ENCODE measurements at places on chromosomes 3 and 15.

DNA sequence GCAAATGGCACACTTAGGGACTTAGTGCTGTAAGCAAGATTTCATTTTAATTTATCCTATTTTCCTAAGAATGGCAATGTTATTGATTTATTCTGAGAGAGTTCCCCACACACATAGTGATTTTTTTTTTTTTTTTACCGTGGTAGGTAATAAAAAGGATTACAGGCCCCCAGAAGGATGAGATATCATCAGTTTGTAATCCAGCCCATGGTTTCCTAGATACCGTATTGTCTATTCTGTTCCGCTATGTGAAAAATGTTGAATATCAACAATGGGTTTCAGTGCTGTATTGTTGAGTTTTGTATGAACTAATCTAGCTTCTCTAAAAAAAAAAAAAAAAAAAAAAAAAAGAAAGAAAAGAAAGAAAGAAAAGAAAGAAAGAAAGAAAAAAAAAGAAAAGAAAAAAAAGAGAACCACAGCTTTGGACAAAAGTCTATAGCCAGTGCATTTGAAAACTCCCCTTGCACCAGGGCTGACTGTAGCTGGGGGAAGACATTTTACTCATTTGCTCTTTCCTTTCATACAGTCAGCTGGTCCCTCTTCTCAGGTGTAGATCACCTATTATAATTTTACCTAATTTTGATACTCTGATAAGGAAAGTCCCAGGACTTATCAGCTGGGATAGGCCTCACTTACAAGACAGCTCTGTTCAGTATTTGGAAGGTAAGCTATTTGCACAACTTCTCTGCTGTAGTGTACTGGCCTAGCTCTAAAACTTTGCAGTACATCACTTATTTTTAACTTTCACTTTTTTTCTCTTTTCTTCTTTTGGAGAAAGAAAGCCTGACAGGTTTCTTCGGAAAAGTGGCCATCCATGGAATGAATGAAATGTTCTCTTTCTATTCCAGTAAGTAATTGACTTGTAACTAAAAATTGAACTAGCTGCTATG, 101.4 kb upstream of the SOX2 start:
- DNase-seq, result no peak

DNA sequence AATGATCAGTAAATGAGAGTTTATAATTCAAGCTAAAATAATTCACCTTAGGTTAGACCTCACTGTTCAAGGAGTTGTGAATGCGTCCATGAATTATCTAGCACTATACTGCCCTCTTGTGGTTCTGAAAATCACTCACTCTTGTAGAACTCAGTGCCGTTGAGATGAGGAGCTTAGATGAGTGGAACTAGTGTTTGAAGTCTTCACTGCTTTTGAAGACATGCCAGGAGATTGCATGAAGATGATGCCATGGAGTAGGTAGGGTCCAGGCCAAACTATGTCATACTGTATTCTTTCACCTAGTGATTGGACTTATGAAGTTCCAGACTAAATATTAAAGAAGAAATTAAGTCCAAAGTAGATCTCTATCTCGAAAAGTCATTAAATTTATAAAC, 28.8 kb downstream of the LYSMD4 start:
- no peak for DNase-seq

DNA sequence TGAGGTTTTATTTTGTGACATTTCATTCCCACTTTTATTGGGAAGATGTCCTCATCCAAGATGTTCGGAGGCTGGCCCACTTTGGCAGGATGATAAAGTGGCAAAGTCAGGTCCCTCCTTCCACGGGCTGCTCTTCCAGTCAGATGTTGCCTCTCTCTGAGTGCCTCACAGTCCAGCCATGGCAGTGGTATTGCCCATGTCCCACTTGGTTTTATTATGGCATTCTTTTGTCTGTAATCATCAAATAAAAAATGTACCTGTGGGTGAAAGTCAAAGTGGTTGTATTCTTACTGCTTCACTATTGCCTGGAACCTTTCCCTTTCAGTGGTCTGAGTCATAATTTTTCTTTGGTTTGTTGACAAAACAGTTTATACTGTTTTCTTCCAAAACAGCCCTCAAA, 20.2 kb downstream of the ARNT2 start:
- DNase-seq, result no peak

- DNase-seq, result no peak
Observed at GRCh38 chr3:190697901-190698300, 164.6 kb downstream of the GMNC start.

DNA sequence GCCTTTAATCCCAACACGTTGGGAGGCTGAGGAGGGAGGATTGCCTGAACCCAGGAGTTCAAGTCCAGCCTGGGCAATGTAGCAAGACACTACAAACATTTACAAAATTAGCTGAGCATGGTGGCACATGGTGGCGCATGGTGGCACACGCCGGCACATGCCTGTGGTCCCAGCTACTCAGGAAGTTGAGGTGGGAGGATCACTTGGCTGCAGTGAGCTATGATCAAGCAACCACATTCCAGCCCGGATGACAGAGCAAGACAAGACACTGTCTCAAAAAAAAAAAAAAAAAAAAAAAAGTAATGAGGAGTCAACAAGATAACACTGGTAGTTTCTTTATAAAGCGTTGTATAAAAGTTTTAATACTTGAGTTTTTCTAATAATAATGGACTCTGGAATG, 10.1 kb downstream of the FEZF2 start:
- DNase-seq, result no peak

- DNase-seq, result no peak
Observed at GRCh38 chr15:92810418-92811138, 89.5 kb upstream of the CHD2 start.

DNA sequence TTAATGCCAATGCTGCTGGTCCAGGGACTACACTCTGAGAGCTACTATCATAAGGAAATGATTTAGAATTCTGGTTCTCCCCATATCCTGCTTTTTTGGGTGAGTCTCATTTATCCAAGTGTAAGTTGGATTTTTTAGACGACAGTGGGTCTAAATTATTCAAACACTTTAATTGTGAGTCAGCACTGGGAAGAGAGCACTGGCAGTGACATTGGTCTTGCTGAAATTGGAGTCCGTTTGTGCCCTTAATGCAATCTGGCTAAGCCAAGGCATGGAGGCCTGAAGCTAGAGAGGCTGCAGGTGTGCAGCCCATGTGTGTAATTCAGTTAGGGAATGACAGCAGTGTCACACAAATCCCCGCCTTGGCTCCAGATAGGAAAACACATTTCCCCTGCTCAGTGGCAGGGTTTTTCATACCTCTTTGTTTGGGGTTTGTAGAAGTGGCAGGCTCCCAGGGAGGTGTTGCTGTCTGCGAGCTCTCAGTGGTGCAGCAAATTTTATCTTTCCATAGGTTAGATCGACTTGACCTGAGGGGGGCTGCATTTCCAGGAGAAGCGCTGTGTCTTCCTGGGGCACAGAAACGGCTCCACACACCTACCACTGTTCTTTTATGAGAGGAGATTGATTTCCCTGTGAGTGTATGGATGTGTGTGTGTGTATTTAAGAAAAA, 197.7 kb downstream of the CD47 start:
- no peak for DNase-seq

- DNase-seq, result no peak
Observed at GRCh38 chr3:42511201-42511600, 8.8 kb downstream of the VIPR1 start.

DNA sequence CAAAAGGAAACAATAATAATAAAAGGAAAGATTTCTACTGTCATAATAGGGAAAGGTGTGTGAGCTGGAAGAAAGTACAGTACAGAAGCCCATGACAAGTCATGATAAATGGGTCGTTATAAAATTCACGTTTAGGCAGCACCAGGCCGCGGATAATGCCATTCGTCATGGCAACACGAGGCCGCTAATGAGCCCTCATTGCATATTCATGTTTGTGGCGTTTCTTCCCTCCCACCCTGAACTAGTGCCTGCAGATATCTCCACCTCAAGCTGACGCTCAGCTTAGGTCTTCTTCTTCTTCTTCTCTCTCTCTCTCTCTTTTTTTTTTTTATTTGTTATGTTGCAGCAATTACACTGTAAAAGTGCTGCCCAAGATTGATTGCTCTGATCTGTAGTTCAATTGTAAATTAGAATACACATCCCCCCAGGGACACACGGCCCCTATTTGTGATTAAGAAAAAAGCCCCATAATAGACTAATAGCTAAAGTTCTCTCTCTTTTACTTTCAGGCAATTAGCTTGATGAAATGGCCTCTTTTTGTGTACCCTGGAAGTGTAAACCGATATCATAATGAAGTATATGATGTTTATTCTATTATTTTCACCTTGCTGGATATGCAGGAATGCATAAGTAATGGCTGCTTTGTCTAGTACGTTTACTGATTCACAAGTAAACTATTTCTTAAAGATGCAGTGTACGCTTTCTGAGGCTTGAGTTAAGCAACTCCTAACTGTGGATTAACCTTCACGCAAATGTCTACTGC, 61.9 kb upstream of the NR2F2 start:
- no peak for DNase-seq

DNA sequence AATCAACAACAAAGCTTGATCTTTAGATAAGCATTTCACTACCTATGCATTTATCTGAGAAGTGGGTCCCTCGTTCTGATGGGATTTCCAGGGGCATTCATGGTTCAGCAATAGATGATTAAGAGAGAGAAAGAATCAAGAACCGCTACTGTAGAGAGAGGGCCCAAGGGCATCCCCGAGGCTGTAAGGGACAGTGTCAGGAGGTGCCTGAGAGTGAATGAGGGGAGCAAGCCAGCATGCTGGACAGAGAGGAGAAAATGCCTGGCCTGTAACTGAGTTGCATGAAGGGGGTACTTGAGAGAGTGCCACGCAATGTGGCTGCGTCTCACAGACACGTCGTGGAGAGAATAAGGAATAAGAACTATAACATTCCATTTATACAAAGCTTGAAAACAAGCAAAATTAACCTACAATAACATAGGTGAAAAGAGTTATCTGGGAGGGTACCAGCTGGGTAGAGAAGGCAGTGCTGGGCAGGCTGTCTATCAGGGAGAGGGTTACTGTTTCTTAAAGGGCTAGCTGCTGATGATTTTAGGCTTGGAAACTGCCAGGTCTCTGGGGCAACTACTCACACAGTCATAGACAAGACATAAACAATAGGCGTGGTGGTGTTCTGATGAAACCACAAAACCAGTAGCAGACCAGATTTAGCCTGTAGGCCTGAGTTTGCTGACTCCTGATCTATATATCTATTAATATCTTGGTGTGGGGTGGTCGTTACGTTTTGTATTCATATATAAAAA, 374.6 kb upstream of the CFAP20DC start:
- no peak for DNase-seq

- no peak for DNase-seq
Observed at GRCh38 chr15:68368731-68369435, 63.1 kb downstream of the ITGA11 start.

DNA sequence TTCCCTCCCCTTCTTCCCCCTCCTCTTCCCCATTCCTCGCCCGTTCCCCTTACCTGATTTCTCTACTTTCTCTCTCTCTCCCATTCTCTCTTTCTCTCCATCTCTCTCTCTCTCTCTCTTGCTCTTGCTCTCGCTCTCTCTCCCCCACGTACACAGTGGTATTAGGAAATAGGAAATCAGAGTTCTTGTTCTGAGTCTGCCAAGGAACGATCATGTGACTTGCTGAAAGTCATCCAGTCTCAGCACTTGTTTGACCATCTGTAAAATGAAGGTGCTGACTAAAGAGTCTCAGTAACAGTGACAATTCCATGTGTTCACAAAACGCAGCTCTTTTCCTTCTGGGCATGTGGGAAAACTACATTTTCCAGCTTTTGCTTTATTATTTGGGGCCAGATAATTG, 445.0 kb upstream of the TGFBR2 start:
- DNase-seq, result no peak

GRCh38 chr3:123083383-123084124, 16.7 kb downstream of the PDIA5 start:
- no peak for DNase-seq

DNA sequence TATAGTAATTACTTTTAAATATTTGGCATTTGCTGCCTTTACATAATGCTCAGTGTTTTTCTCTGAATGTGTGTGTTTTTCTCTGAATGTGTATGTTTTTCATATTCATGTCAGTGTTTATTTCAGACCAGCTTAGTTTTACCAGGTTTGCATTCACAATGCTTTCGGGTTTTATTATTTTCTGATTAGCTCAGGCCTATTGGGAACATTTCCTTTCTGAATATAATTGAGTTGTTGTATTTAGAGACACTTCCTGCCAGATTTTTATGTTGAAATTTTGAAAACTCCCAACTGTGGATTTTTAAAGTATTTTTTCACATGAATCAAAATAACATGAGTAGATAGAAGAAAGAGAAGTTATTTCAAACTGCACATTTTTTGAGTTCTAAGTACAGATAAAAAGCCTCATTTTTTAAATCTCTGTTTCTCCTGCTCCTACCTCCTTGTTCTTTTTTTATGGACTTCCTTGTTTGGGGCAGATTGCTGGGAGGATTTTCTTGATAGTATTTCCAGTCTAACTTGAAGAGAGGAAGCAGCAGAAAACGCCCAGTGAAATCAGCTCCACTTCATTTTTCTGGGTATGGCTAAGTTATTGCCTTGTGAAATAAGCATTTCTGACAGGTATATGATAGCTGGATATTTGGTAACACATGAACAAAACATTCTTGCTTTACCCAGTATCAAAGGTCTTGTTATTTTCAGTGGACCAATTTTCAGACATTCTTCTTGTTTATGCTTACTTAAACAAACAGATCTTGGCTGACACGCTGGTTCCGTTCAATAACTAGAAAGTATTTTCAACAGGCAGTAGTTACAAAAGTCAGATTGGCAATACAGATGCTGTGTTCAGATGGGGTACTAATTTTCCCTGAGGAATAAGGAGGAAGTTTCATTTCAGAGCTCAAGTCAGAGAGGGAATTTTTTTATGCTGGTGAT, 70.7 kb downstream of the RIOX2 start:
- DNase-seq, result no peak

DNA sequence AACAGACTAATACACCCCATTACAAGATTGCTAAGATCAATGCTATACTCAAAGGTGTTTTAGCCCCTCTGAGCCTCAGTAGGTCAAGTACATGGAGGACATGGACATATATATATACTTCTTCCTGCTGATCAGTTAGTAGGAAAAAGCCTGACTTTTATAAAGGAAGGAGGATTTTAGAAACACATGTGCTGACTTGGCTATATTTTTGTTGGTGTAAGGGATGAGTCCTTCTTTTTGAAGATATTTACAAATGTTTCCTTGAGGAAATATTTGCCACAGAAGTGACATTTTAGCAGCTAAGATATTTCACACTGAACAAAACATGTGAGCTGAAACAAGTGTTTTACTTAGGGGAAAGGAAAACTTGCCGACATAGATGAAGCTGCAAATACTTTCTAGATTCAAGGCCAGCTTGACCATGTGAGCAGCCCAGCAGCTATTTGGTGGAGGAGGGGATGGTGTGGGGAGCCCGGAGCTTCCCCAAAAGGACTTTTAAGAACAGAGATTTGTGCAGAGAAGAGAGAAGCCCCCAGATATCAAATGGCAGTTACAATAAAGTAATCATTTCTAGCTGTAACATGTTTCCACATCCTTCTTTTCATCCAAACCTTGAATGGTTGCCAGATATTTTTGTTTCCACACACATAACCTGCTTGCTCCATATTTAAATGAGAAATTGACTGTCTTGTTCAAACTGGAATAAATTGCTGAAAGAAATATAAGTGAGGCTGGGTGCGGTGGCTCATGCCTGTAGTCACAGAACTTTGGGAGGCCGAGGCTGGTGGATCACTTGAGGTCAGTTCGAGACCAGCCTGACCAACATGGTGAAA, 111.7 kb upstream of the NR2F2 start:
- DNase-seq, result no peak

GRCh38 chr15:72319360-72319984, 485 bp downstream of the CELF6 start:
- peak; percentile 53 for DNase-seq

- no peak for DNase-seq
Observed at GRCh38 chr3:17514597-17514996, 227.8 kb downstream of the TBC1D5 start.

- DNase-seq, result no peak
Observed at GRCh38 chr15:85693277-85693676, 101.4 kb downstream of the KLHL25 start.

- DNase-seq, result no peak
Observed at GRCh38 chr15:77836121-77836692, 203.5 kb upstream of the LINGO1 start.
